Left renal pelvis (tissue), 4 donors: ENCODE measurements at places on chromosomes 5 and 9.

- DNase-seq: no peak
Measured at GRCh38 chr5:170591054-170591453, 87.2 kb downstream of the KCNIP1 start.

DNA sequence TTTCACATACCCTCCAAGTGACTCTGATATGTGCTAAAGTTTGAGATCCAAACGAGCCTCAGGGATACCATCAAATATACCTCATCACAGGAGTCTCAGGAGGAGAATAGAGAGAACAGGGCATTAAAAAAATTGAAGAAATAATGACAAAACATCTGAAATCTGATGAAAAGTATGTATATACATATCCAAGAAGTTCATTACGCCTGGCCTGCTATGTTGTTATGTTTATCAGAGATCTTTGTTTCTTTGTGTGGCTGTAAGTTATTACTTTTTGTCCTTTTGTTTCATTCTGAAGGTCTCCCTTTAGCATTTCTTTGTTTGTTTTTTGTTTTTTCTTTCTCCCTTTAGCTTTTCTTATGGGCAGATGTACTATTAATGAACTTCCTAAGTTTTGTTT is 2.5 kb upstream of the CCL19 start:
- DNase-seq: no peak

GRCh38 chr5:129991780-129992179 is 87.5 kb downstream of the CHSY3 start:
- DNase-seq: no peak

DNA sequence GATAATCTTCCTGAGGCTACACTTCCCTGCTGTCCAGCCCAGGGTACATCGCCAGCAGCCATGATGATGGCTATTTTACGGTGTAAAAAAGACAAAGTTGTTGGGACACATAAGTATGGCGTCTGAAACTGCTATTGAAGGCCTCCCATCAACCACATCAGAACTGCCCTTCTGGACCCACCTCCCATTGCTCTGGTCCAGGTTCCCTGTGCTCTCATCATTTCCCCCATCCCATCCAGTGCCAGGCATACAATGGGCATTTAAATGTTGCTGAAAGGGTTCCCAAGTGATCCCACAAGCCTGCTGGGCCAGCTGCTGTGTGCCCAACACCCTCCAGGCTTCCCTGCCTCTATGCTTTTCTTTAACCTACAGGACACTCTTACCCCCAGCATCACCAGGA is 10.6 kb downstream of the IL9 start:
- DNase-seq: no peak

DNA sequence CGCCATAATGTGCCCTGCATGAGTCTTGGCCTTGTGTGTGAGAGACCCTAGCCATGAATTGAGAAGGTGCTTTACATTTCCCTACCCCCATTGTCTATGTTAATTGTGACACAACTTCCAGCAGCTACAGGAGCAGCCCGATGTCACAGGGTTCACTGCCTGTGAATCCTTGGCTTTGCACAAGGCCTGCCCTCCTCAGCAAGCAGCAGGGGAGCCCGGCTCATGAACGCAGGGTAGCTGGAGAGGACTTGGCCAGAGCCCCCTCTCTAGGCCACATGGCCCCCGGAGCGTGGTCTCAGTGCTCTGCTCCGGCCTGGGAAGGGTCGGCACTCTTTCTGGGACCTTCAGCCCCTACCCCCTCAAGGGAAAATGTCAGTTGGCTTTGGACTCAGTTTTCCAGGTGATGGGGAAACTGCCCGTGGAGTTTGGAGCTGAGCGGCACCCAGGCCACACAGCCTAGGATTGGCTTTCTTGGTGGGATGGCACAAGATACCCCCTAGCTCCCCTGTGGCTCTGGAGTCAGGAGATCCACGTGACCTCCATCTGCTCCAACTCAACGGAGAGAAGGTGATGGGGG is 160.8 kb downstream of the DAB2IP start:
- DNase-seq: no peak

DNA sequence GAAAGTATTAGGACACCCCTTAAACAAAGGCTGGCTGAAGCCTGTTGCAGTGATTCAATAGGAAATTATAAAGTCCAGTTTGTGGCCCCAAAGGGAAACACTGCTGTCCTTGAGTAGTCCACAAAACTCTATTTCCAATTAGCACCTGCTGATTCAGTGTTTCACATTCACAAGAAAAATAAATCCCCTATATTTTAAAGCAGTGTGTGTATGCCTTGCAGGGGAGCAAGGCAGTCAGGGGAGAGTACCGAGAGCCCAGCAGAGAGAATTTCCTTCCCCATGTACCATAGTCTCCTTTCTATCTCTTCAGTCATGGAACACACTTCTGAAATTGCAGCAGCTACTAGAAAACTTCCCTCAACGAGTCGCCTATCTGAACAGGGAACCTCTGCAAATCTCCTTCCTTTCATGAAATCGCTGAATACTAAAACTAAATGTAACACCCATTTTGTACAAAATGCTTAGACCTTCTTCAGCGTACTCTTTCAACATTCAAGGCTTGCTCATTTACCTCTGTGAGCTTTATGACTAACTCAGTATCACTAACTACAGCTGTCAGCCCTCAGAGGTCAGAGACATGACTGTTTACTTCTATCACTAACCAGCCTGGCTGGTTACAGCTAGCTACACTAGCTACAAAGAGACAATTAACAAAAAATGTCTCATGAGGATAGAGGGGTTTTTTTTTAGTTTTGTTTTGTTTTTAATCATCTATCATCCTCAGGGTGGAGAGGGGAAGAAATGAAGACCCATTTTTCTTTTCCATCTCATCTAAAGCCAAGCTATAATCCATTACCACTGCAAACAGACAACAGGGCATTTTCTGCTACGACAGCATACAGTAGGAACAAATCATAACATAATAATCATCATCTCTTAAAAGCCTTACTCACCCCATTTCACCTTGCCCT is 188.7 kb downstream of the EBF1 start:
- no peak for DNase-seq

- no peak for DNase-seq
Measured at GRCh38 chr5:16721151-16722096, 104.6 kb upstream of the RETREG1 start.

DNA sequence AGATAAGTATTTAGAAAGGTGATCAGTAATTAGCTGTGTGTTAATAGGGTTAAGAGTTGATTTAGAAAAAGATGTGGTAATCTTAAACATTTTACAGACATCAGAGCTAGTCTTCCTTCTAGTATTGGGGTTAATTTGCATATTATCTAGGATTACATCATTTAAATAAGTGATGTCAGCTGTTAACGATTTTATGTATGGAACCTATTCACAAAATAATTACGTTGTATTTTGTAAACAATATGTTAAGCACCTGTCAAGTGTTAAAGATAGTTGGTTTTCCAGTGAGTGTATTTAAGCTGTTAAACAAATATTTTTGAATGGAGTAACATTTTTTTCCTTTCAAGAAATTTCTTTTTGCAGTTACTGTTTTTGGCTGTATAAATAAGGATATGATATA is 2.2 kb downstream of the DCP2 start:
- no peak for DNase-seq

DNA sequence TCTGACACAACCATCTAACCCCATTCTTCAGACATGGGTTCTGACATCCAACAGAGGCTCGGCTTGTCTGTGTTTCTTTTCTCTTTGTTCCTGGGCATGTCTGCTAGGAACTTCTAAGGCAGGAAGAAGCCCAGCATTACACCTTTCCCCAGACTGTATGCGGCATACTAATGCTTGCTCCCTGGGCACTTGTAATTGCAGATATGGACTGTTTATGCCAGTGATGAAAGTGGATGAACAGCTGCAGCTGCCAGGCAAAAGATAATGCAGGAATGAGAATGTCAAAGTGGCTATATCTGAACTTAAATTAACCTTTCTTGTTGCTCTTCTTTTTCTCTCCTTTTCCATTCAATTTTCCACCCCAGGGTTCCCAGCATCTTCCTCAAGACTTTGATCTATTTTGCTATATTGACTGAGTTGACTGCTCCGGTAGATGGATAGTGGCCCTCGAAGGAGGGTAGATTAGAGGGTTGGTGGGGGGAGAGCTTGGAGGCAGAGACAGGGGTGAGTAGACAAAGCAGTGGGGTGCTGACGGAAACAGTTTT is 344.4 kb downstream of the MAN2A1 start:
- DNase-seq: no peak

DNA sequence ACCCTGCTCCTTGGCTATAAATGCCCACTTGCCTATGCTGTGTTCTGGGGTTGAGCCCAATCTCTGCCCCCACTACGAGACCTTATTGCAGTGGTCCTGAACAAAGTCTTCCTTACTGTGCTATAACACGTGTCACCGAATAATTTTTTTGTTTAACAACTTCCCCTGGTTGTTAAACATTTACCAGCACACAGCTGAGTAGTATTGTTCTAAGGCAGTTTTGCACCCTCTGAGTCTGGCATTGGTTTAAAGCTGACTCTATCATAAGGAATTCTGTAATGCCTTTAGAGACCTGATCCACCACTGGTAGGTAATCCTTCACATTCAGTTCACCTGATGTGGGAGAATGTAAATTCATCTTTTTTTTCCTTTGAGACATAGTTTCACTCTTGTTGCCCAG is 25.6 kb upstream of the ANKRD31 start:
- DNase-seq: no peak
